ENCODE measurements at places on chromosomes 6 and 20. TPM values are rescaled to one million over a fixed set of nuclear protein-coding genes. Genes with fewer than 3 reads are reported as not detected.

Gene EPB41L1
- total RNA-seq = 29.4 TPM

Gene LGSN
- not detected for total RNA-seq

Gene DOK5
- total RNA-seq = 0.29 TPM

Gene TRMT6
- 13.0 TPM for total RNA-seq

Gene SLCO4A1
- total RNA-seq = 0.89 TPM

Gene GSTA3
- not detected for total RNA-seq

Gene SLC44A4
- total RNA-seq = not detected

Gene MMUT
- 11.3 TPM for total RNA-seq

Gene KCNQ5
- total RNA-seq = 0.53 TPM

Gene LY6G6F
- total RNA-seq = not detected

Gene ANKRD66
- not detected for total RNA-seq

Gene TUBE1
- 21.0 TPM for total RNA-seq

Gene HEY2
- total RNA-seq = not detected

Gene ADGRF4
- total RNA-seq = under 0.01 TPM

Gene STMND1
- total RNA-seq = not detected

Gene GJA1
- 237 TPM for total RNA-seq

Gene DTNBP1
- total RNA-seq = 3.5 TPM

Gene FAXC
- 8.6 TPM for total RNA-seq

Gene CENPB
- 97.8 TPM for total RNA-seq

Gene ASIP
- not detected for total RNA-seq

Gene IL20RA
- 1.2 TPM for total RNA-seq

Gene SLC22A1
- not detected for total RNA-seq

Gene CRYBG1
- 16.1 TPM for total RNA-seq

Gene LINC00237
- not detected for total RNA-seq

Gene TEAD3
- total RNA-seq = 23.6 TPM

Data from myometrial cell (primary cell).